Frontal cortex (tissue), 4 donors: ENCODE measurements at places on chromosomes 6 and 20.
A peak's percentile ranks its signal among the peaks of the same experiment; 100 is the strongest.

DNA sequence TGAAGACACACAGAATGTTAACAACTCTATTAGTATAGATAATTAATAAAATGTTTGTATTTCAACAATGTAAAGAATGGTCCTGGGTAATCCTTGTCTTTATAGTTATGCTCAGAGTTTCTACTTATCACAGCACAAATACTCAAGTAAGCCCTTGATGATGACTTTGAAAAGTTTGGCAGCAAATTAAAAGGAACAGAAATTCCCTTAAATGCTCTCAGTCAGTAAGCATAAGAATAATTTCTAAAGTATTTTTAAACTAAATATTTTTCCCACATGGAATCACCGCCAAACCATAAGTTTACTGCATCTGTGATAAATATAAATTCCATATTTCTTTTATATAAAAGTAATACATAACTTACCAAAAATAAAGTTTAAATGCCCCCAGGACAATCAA lies 96.1 kb downstream of the COL12A1 start:
- no peak for DNase-seq

DNA sequence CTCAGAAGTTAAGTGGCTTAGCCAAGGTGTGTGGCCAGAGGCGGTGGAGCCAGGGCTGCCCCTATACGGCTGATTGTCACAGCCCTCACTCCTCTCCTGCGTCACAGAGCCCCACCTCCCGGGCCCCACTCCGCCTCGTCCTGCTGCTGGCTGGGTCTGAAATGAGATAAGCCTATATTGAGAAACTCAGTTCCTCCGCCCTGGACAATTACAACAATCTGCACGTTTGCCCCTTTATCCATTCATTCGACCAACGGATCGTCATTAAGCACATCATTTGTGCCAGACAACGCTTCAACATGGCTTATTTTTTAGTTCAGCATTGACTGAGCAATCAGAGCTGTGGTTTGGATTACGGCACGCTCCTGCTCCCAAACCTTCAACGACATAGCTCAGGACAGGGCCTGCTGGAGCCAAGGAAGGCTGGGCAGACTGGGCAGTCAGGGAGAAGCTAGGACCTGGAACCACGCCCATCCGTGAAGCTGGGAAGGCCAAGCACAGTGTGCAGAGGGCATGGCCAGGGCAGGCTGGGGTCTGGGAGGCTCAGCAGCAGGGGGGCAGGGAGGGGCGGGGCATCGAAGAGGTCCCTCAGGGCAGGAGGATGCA lies 16.6 kb upstream of the EZR start:
- DNase-seq = no peak

DNA sequence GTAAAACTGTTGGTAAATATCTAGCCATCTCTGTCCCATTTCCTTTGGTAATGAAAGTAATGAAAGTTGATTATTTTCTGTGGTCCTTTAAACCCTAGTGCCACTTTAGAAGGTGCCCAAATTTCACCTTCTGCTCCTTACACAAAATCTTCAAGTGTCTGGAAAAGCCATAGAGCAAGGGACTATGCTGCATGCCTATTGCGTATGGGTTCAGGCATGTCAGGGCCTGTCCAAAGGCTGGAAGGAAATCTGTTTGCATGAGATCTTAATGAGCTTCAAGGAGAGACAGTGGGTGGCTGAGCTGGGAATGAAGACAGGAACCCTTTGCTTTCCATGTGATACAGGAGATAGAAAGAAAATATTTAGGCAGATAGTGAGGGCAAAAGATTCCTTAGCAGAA lies 66.6 kb upstream of the CCN6 start:
- DNase-seq = no peak

DNA sequence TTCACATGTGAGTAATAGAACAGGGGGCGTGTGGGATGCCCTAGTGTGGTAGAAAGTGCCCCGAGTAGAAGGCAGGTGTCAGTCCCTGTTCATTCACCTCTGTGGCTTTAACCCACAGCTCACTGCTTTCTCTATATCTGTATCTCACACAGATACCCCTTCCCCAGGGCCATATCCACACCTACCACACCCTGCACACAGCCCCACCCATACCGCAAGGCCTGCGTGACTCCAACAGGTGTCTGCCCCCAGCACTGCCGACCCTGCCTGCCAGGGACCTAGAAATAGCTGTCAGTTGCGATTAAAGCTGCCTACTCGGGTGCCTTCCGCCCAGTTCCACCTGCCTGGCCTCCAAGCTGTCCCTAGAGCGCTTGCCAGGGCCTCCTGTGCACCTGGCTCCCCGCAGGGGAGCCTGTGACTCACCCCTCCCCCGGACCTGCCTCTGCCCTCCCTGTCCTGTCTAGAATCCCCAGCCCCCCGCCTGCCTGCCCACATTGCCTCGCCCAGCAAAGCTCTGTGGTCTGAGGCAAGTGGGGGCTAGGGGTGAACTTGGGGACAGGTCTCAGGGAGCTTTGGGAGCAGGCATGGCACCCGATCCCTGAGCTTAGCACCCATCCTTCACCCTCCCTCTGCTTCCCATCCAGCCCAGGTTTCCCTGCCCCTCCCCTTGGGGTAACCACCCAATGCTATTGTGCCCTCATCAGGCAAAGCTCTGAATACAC lies 38.3 kb upstream of the ID1 start:
- DNase-seq = no peak

DNA sequence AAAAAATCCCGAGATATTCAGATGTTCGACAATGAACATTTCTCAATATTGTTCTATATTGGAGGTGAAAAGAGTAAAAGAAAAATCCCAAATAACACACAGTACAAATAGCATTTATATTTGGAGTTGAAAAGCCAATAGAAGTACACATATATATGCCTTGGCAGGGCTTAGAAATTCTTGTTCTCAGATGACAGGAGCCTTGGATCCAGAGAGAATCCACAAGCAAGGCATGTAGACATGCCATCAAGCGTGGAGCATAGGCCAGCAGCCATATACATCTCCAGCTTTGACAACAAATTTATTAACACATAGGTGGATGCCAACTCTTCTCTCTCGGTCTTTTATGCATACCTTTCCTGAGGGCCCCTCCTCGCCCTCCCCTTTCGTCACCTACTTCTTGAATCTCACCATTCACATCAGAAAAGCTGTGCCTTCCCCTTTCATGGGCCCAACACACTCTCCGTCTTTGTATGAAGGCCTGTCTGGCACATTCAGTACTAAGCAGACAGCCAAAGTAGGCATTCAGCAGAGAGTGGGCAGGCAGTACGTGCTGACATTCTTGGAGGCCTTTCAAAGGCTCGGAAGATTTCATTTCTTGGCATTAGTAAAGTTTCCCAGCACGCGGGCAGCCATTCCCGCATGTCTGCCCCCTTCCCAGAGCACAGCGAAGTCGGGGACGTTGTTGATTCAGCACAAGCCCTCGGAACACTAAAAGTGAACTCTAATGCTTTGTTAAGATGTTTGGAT lies 18.2 kb downstream of the NEDD9 start:
- DNase-seq = no peak

DNA sequence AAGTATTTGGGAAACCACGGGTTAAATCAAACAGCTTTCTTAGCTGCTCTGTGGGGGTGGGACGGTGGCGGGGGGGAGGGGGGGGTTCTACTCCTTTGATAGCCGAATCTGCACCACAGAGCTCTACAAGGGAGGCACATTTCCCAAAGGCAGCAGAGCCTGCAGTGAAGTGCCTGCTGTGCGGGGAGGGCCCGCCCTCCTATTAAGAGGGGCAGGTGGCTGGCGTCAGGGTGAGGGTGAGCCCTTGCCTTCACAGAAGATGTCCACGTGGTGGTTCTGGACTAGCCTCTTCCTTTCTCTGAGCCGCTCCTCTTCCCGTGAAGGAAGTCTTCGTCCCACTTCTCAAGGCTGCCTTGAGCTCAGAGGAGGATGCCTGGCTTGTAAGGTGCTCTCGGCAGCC lies 174.9 kb upstream of the THBS2 start:
- no peak for DNase-seq

GRCh38 chr6:111011360-111012142 lies 29.7 kb downstream of the RPF2 start:
- peak; percentile 39 for DNase-seq

DNA sequence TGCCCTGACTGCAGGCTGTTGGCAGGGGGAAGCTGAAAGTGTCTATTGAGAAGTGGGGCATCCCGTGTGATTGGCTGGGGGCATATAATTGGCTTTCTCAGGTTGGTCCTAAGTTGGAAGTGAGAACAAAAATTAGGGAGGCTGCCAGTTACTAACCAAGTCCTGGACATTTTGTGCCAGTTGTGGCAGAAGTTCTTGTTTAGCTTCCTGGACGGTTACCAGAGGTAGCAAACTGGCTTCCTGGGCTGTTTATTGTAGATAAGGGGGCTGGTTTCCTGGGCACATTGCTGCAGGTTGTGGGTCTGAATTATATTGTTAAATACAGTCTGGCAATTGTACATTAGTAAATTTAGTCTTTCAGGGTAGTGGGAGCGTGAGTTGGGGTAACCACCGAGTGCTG lies 50.6 kb upstream of the SLC2A12 start:
- DNase-seq = no peak

DNA sequence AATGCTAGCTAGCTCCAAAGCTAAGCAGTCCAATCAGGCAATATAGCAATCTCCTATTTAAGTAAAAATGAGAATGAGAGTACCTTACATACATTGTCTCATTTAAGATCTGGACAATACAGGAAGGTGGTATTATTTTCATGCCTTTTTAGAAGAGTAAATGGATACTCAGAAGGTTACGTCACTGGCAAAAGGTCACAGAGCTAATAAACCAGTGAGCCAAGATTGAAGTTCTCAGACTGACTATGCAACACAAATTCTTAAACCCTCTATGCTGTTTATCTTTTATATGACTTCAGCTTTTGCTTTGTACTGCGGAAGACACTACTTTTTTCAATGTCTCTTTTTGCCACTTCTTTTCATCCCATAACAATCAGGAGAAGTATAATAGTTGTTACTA lies 135.2 kb upstream of the PRL start:
- DNase-seq = no peak

- DNase-seq = no peak
Observed at GRCh38 chr20:24662752-24663365, 193.4 kb downstream of the SYNDIG1 start.

- no peak for DNase-seq
Observed at GRCh38 chr6:45057711-45058110, 270.4 kb upstream of the RUNX2 start.

GRCh38 chr6:2097464-2097863 lies 147.9 kb downstream of the GMDS start:
- DNase-seq = no peak

- no peak for DNase-seq
Observed at GRCh38 chr6:78436335-78436734, 431.0 kb upstream of the IRAK1BP1 start.
